ENCODE measurements at places on chromosomes 6 and 20. TPM values are rescaled to one million over a fixed set of nuclear protein-coding genes. Genes with fewer than 3 reads are reported as not detected.

The PPIL6 gene
- 5.3 TPM for total RNA-seq

The BANF2 gene
- not detected for total RNA-seq

The CTCFL gene
- not detected for total RNA-seq

The PROCR gene
- total RNA-seq: 35.9 TPM

The MYLK4 gene
- total RNA-seq: 0.36 TPM

The MYLK2 gene
- under 0.01 TPM for total RNA-seq

The BCAS4 gene
- total RNA-seq: 2.9 TPM

The C6orf58 gene
- total RNA-seq: not detected

The ACOT8 gene
- total RNA-seq: 29.8 TPM

The SERINC3 gene
- 167 TPM for total RNA-seq

The TMEM244 gene
- not detected for total RNA-seq

The RRBP1 gene
- total RNA-seq: 126 TPM
